ENCODE measurements at places on chromosomes 11 and 22. TPM values are rescaled to one million over a fixed set of nuclear protein-coding genes. Genes with fewer than 3 reads are reported as not detected.

- H3K4me3 ChIP-seq, result no peak overlapping the region
- H3K36me3 ChIP-seq, result no peaks in the 10 kb centered on the region
- no peak overlapping the region for H3K27ac ChIP-seq
- peaks cover 98% of the 10 kb centered on the region for H3K27me3 ChIP-seq
- no peak for DNase-seq
These were observed 803.2 kb downstream of the TBC1D22A start for GRCh38 chr22:47565607-47566006.

DNA sequence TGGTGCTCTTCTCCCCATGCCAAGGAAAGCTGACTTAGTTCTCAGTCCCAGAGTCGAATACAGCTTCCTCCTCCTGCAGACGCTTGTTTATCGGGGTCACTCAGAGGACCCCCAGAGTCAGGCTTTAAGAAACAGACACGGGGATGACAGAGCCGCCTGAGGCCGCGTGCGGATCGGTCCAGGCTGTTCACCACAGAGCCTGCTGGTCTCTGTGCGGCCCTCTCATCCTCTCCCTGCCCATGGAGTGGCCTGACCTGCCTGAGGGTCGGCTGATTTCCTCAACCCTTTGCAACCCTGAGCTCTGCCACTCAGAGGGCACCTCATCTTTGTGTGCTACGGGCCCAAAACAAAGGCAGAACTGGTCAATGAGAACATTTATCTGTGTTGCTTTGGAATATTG, 2.1 kb downstream of the GAL start:
- H3K4me1 ChIP-seq, result peaks cover 8% of the 10 kb centered on the region
- H3K36me3 ChIP-seq, result no peaks in the 10 kb centered on the region
- H3K4me3 ChIP-seq, result no peak overlapping the region
- no peak overlapping the region for H3K27ac ChIP-seq
- peaks cover 28% of the 10 kb centered on the region for H3K27me3 ChIP-seq

DNA sequence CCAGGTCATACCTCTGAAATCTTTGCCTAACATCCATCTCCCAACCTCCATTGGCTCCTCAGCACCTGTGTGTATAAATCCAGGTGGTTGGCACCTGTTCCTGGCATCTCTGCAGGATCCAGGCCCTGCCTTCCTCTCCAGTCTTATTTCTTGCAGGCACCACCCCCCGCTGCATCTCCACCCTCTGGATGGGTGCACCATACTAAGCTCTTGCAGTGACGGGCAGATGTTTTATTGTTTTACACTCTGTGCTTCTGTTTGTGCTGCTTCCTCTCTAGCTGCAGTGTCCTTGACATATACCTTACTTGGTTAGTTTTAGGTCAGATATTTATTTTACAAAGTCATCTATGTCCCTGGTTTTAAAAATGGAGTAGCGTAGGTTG, 102.6 kb downstream of the TBC1D22A start:
- H3K27me3 ChIP-seq, result no peaks in the 10 kb centered on the region
- H3K4me3 ChIP-seq, result no peak overlapping the region
- no peak overlapping the region for H3K27ac ChIP-seq
- no peaks in the 10 kb centered on the region for H3K4me1 ChIP-seq

- no peak overlapping the region for H3K27ac ChIP-seq
- H3K4me1 ChIP-seq, result no peaks in the 10 kb centered on the region
- H3K4me3 ChIP-seq, result no peak overlapping the region
These were observed 220.9 kb downstream of the BRD1 start for GRCh38 chr22:49606562-49607290.

GRCh38 chr11:128848815-128849455, 18.2 kb downstream of the KCNJ1 start:
- H3K27ac ChIP-seq, result no peak overlapping the region
- H3K36me3 ChIP-seq, result no peaks in the 10 kb centered on the region
- no peaks in the 10 kb centered on the region for H3K4me1 ChIP-seq
- DNase-seq, result no peak
- H3K27me3 ChIP-seq, result peaks cover 15% of the 10 kb centered on the region
- H3K4me3 ChIP-seq, result no peak overlapping the region

DNA sequence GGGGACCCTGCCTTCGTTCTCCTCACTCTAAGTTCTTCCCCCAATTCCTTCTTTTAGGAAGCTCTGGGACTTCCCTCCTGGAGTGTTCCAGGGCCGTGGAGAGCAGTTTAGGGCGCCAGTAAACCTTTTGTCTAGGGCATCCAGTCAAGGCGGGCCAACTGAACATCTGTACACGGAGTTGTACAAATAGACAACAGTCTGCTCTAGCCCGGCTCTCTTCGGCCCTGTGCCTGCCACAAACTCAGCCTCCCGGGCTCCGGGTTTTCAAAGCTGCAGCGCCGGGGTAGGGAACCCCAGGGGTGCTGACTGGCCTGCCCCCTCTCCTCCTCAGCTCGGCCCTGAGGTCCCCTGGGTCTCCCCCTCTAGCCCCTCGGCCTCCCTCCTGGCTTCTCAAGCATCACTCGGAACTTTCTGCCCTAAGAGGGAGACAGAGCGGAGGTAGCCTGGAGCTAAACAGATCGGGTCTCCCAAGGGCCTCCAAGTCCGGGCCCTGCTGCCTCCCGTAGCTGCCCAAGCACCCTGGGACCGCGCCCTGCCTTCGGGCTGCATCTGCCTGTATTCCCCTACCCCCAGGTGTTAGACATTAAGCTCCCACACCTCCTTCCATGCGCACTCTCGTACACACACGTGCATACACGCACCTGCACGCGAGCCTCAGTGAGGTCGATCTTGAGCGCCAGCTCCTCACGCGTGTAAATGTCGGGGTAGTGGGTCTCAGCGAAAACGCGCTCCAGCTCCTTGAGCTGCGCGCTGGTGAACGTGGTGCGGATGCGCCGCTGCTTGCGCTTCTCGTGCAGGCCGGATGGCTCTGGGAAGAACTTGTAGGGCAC, 3.3 kb downstream of the PHOX2A start:
- H3K4me1 ChIP-seq, result no peaks in the 10 kb centered on the region
- H3K27ac ChIP-seq, result no peak overlapping the region
- H3K36me3 ChIP-seq, result 0 out of 2 replicates have a peak, but pooled peaks cover 4% of the 10 kb centered on the region

GRCh38 chr11:110778343-110778742, 66.1 kb upstream of the ARHGAP20 start:
- no peaks in the 10 kb centered on the region for H3K27me3 ChIP-seq
- no peak overlapping the region for H3K27ac ChIP-seq

- no peaks in the 10 kb centered on the region for H3K27me3 ChIP-seq
- no peak overlapping the region for H3K4me3 ChIP-seq
- DNase-seq, result no peak
- H3K4me1 ChIP-seq, result peaks cover 45% of the 10 kb centered on the region
- no peak overlapping the region for H3K27ac ChIP-seq
These were observed 50.5 kb upstream of the SHANK2 start for GRCh38 chr11:71302911-71303310.

GRCh38 chr11:60825790-60826189, 16.1 kb upstream of the CCDC86 start:
- no peaks in the 10 kb centered on the region for H3K36me3 ChIP-seq
- no peak overlapping the region for H3K4me3 ChIP-seq
- no peaks in the 10 kb centered on the region for H3K4me1 ChIP-seq
- DNase-seq, result no peak

GRCh38 chr11:57873196-57873911, 111.8 kb downstream of the CTNND1 start:
- H3K36me3 ChIP-seq, result no peaks in the 10 kb centered on the region
- no peak overlapping the region for H3K4me3 ChIP-seq
- no peak for DNase-seq
- peaks cover 30% of the 10 kb centered on the region for H3K27me3 ChIP-seq
- H3K27ac ChIP-seq, result no peak overlapping the region

GRCh38 chr11:69642549-69642912, 1.6 kb downstream of the CCND1 start:
- no peaks in the 10 kb centered on the region for H3K27me3 ChIP-seq
- peaks cover 42% of the 10 kb centered on the region for H3K36me3 ChIP-seq
- DNase-seq, result no peak

DNA sequence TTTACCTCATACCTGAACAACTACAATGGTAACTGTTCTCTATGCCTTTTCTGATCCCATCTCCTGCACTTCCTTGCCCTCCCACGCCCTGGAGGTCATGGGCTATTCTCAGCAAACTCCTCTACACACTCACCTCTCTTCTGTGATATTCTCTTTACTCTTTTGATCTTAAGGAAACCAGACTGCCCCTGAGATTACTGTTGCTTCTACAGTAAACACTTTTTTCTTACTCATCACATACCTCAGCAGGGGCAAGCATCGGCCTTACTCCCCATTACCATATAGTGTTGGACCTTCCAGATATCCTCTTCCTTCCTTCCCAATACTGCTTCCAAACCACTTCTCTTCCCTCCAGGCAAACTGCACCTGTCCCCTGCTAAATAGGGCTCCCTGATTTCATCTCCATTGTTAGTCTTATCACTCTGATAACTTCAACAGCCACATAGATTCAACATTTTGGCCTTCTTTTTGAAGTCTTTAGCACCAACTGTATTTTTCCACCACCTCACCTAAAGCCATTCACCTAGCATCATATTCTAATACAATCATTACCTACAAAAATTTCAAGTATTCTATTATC, 141.2 kb downstream of the RBFOX2 start:
- H3K4me3 ChIP-seq, result no peak overlapping the region
- H3K27ac ChIP-seq, result peak overlapping the region; percentile 43
- DNase-seq, result peak; percentile 69
- peaks cover 41% of the 10 kb centered on the region for H3K4me1 ChIP-seq

DNA sequence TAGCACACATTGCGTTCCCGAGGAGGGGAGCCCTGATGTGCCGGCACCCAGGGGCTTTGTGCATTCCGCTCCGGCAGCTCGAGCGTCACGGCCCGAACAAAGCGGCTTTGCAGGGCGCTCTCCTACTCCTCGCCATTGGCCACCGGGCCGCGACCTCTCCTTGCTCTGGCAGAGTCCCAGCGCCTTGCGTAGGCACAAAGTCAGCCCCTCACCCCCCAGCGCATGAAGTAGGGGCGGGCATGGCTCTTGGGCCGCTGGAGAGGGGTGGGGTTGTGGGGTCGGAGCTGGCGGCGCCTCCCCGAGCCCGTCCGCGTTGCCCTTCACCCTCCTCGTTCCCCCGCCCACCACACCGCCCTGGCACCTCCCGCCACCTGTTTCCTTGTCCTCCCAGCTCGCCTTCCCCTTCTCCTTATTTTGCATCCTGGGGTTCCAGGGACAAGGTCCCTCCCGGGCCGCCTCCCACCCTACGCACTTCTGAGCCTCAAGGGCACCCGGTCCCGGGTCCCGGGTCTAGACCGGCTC, 753 bp upstream of the PPARA start:
- peak overlapping the region; percentile 88 for H3K4me3 ChIP-seq
- H3K27me3 ChIP-seq, result peaks cover 7% of the 10 kb centered on the region
- no peak overlapping the region for H3K27ac ChIP-seq
- H3K36me3 ChIP-seq, result no peaks in the 10 kb centered on the region
- DNase-seq, result no peak

DNA sequence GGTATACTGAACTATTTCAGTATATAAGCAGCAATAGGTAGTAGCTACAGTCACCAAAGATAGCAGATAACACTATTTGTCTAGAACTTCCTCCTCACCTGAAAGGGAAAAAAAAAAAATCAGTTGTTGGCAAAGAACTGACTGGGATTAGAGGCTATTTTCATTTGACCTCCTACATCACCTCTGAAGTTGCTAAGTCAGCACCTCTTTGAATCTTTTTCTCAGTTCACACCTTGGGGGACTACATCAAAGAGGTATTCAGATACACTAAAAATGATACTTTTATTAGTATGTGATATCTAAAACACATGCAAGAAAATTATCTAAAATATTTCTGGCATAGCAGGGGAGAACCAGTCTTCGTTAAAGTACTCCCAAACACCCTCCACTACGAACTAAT, 16.2 kb downstream of the MSANTD2 start:
- no peak overlapping the region for H3K4me3 ChIP-seq
- H3K27me3 ChIP-seq, result no peaks in the 10 kb centered on the region
- H3K4me1 ChIP-seq, result no peaks in the 10 kb centered on the region
- DNase-seq, result no peak

DNA sequence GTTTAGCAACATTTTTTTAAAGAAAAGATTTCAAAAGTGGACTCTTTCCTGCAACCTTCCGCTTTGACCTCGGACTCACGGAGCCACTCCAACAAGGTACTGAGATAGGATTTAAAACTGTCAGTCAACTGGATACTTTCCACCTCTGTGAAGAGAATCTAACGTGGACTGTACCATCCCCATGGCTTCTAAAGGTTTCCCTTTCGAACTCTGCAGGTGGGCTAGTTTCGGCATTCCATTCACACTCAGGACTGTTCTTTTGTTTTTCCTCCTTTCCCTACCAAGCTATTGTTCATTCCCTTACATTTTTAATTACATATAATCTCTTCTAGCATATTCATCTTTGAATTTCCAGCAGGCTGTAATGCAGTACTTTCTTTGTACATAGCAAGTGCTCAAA, 88.5 kb upstream of the AKIP1 start:
- DNase-seq, result no peak
- H3K36me3 ChIP-seq, result no peaks in the 10 kb centered on the region
- no peak overlapping the region for H3K27ac ChIP-seq

MYO7A gene
- total RNA-seq, result 3.5 TPM

YAP1 gene
- total RNA-seq, result 111 TPM

OR52I1 gene
- total RNA-seq, result 0.15 TPM

ALDH3B2 gene
- total RNA-seq, result 4.8 TPM

All from PC-9 (cell line).